ENCODE measurements at places on chromosomes 12 and 14.
A peak's percentile ranks its signal among the peaks of the same experiment; 100 is the strongest.

DNA sequence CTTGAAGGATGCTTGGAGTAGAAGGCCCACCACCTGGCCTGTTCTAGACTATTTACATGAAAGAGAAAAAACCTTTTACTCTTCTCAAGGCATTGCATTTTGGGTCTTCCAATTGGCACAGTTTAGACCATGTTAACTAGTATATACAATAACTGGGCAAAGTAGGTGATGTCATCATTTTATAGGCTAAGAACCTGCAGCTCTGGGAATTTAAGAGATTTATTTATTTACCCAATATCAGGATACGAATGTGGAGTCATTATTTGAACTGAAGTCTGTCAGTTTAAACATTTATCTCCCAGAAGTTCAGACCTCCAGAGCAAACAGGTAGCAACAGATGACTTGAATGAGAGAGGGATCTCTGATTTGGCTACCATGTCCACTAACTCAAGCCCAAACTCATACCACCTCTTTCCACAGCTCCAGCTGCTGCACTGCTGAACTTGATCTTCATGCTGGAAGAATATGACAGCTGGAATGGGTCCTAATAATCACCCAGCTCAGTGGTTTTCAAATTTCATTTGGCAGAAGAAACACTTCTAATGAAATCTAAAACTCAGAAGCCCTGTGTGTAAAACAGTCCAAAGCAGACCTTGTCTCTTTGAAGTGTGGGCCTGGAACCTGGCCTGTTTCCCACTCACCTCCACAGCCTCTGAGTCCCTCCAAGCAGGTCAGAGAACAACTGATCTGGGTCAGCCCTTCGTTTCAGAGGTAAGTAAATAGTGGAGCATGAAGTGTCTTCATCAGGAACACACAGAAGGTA lies 179.2 kb downstream of the EMP1 start:
- no peak for DNase-seq

DNA sequence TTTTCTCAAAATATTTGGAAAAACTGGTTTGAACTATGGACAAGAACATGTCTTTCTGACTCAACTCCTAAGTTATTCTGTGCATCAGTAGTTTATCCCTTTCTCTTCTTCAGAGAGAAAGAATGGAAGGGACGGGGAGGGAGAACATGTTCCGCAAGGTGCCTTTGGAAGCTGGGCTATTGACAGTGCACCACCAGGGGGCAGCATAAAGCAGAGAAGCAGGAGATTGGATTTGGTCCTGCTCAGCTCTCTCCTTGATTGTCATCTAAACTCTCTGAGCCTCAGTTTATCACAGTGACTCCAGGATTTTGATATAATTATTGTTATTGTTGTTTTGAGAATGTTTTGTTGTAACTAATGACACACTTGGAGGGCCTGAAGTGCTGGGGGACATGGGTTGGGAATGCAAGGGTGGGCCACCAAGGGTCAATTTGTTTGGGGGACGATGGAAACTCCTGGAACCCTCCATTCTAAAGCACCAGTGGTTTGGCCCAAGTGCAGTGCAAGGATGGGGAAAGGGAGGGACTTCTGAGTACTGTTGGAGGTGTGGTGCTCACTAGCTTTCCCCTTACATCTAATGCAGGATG lies 45.3 kb upstream of the ANO6 start:
- peak; percentile 89 for DNase-seq

GRCh38 chr14:67396381-67396970 lies 15.5 kb downstream of the PLEK2 start:
- no peak for DNase-seq

DNA sequence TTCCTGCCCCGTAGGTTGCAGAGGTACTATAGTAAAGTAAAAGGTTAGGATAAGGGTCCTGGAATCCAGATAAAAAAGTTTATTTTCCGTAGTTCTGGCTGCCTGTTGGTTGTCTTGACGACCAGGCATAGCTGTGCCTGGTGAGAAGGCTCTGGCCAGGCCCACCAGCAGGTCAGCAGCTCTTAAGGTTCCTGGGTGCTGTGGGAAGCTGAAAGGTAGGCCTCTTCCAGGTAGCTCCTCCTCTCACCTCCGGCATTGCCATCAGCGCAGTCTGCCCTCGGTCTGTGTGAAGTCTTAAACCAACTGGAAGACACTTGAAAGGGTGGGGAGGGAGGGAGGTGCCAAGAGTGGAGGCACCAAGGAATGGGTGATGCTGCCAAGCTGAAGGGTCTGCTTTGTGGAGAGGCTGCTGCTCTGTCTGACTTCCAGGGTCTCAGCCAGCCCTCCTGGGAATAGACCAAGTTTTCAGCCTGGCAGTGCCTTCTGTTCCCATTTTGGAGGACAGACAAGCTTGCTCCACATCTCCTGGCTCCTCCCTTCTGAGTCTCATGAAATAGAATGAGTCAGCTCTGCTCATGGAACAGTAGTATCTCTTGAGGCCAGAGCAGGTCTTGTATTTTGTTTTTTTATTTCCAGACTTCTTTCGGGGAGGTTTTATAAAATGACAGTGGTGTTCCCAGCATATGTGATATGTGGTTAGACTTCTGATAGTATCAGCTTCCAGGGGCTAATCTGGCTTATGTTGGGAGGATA lies 5.2 kb upstream of the ACADS start:
- DNase-seq, result peak; percentile 70

GRCh38 chr12:29521951-29522350 lies 24.5 kb upstream of the OVCH1 start:
- DNase-seq, result no peak

DNA sequence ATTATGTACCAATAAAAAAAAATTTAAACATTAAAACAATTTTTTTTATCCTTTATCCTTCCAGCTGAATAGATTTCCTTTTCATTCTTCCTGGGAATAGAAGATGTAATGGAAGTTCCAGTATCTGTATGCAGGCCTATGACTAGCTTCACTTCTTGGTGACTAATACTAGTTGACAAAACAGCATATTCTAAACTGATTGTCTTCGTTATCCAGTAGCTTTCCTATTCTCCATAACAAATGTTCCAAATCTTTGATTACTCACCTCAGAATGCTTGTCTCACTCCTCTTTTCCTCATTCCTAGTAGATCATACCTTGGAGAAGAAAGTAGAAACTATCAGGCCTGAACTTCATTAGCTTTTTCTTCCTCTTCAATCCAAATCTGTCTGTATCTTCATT lies 70.7 kb downstream of the PLEKHA5 start:
- DNase-seq, result no peak

DNA sequence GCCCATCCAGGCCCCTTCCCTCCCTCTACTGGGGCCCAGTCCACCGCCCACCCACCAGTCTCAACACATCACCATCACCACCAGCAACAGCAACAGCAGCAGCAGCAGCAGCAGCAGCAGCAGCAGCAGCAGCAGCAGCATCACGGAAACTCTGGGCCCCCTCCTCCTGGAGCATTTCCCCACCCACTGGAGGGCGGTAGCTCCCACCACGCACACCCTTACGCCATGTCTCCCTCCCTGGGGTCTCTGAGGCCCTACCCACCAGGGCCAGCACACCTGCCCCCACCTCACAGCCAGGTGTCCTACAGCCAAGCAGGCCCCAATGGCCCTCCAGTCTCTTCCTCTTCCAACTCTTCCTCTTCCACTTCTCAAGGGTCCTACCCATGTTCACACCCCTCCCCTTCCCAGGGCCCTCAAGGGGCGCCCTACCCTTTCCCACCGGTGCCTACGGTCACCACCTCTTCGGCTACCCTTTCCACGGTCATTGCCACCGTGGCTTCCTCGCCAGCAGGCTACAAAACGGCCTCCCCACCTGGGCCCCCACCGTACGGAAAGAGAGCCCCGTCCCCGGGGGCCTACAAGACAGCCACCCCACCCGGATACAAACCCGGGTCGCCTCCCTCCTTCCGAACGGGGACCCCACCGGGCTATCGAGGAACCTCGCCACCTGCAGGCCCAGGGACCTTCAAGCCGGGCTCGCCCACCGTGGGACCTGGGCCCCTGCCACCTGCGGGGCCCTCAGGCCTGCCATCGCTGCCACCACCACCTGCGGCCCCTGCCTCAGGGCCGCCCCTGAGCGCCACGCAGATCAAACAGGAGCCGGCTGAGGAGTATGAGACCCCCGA lies 6.8 kb upstream of the RNU7-1 start:
- DNase-seq, result no peak

DNA sequence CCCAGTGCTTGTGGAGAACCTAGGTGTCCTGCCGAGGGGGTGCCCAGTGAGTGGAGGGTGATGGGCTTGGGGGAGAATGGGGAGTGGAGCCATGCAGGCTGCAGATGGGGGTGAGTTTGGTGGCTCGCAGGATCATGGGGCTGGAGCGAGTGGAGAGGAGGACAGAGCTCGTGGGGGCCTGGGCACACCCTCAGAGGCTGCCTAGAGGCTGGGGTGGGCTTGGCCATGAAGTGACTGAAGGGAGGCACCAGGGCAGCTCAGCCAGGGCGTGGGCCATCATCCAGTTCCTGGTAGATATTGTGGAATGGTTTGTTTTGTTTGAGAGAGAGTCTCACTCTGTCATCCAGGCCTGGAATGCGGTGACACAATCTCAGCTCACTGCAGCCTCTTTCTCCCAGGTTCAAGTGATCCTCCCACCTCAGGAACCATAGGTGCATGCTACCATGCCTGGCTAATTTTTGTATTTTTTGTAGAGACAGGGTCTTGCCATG lies 43.4 kb upstream of the AMN start:
- DNase-seq, result no peak

DNA sequence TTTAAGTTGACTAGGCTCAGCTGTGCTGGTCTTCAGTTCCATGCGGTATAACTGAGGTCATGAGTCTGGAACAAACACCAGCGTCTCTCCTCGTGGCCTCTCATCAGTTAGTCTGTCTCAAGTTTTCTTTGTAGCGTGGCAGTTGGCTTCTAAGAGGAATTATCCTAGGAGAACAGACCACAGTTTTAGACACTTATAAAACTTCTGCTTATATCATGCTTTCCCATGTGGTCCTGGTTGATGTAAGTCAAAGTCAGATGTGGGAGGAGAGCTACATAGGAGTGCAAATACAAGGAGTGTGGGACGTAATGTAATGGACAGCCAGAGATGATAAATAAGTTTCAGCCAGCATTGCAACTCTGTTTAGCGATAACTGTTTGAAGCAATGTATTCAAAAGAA lies 14.8 kb downstream of the PLEKHA5 start:
- no peak for DNase-seq

DNA sequence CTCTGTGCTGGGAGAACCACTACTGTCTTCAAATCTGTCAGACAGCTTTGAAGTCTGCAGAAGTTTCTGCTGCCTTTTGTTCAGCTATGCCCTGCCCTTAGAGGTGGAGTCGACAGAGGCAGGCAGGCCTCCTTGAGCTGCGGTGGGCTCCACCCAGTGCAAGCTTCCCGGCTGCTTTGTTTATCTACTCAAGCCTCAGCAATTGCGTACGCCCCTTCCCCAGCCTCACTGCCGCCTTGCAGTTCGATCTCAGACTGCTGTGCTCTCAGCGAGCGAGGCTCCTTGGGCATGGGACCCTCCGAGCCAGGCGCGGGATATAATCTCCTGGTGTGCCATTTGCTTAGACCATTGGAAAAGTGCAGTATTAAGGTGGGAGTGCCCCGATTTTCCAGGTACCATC lies 25.1 kb upstream of the KLRB1 start:
- DNase-seq, result no peak

DNA sequence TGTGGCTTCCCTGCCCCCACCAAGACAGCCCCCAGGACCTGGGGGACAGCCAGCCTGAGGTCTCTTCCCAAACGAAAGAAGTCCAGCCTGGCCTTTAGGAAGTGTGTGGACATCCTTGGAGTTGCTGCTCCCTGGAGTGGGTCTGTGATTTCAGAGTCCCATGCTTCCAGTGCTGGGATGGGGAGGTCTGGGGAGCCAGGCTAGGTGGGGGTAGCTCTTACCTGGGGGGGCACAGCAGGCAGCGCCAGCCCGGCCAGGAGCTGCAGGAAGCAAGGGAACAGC lies 509 bp downstream of the PGF start:
- DNase-seq, result no peak

DNA sequence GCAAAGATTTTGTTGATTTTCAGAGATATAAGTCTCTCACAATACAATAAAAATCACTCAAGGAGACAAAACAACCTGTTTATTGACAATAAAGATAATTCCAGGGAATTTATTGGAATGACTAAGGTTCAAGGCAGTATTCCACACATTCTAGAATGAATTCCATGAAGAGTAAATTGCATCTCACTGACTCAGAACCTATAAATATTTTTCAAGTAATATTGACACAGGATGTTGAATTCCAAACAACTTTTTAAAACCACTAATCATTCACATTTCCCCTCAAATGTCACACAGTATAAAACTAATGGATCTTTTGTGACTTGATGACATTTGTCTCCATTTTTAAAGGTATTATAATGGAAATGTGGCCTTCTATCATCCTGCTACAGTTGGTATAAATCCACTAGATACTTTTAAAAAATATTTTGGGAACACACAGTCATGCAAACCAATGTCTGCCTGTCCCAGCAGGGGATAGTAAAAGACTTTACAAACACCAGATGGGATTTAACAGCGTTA lies 42.1 kb upstream of the LGR5 start:
- DNase-seq, result no peak

DNA sequence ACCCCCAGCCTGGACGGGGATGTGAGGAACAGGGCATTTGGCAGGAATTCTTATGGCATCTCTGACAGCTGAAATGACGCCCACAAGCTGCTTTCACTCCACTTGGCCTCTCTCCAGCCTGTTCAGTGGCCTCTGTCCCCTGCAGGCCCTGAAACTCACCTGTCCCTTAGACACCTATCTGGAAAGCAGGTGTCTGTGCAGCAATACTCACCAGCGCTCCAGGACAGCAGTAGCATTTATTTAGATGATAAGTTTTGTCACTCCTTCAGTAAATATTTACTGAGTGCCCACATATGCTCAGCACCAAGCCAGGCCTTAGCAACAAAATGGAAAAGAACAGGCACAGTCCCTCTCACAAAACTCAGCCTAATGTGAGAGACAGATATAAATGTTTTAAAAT lies 311.1 kb upstream of the FKBP4 start:
- DNase-seq, result no peak

DNA sequence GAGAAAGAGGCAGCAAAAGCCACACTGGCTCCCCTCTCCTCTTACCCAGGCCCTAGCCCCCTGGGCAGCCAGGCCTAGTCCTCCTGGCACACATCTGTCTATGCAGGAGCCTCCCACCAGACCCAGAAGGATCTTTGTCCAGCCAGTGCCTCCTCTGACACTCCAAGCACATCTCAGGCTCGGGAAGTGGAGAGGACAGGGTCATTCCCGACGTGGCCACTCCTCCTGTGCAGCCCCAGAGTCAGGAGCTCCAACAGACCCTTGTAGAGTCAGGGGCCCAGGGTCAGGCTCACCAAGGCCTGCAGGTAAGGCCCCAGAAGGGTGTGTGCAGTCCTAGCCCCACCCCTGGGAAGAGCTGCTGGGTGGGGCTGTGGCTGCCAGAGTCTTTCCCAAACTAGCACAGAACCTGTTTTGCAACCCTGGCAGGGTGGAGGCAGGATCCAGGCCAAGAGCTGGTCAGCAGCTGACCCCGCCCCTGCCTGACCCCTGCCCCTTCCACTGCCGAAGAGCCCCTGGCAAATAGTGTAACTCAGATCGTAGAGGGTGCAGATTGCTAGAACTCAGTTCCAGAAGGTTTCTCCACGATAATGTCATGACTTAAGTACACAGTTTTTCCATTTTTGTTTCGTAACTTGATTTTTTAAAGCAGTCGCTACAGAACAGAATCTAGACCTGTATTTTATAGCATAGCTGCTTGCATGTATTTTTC lies 26.6 kb upstream of the PNMA1 start:
- DNase-seq, result no peak

All from suppressor macrophage treated with lipopolysaccharide for 4 hours (primary cell).